ENCODE measurements at places on chromosomes 13 and 19.

DNA sequence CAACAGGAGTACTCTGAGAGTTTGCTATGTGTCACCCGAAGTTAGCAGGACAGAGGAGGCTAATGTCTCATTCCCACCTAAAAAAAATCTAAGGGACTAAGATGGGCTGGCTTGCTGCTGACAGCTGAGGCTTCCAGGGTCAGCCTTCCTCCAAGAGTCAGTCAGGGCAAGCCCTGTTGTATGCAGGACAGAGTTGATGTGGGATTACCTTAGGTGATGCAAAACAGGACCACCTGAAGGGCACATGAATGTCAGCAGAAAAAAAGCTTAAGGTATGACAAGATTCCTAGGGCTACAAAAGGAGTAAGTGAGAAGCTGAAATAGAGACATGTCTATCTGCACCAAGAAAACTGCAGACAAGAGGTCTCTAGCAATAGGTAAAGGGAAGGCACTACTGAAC lies 151.5 kb downstream of the NHLRC3 start:
- no peak for DNase-seq

DNA sequence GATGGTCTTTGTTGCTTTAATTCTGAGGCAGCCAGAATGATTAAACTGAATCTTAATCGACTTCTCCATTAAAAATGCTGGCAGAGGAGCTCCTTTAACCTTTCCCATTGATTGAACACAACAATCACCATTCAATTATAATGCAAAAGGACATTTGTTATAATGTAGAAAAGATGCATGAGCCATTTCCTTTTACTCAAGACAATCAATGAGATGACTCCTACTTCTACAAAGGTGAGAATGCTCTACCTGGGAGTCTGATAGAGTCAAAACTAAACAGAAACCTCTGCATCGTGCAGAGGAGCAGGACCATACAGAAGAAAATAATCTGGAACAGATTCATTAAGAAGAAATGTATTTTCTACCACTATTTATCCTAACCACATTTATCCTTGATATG lies 253.6 kb upstream of the DACH1 start:
- no peak for DNase-seq

DNA sequence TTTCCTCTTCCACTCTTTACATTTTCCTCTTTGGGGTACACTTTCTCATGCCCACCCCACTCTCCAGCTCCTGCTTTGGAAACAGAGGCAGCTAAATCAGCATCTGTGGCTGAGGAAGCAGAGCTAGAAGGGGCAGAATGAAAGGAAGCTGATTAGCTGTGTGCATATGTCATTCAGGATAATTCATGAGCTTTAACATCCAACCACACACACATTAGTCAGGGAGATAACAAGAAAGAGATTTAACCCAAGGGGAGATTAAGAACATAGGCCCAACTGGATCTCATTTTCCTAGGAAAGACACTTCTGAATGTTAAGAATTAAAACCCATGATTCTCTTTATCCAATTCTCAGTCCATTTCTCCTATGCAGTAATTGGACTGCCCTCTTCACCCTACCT lies 405.5 kb downstream of the TBC1D4 start:
- DNase-seq: no peak

- no peak for DNase-seq
Observed at GRCh38 chr13:109412283-109412901, 374.0 kb downstream of the IRS2 start.

DNA sequence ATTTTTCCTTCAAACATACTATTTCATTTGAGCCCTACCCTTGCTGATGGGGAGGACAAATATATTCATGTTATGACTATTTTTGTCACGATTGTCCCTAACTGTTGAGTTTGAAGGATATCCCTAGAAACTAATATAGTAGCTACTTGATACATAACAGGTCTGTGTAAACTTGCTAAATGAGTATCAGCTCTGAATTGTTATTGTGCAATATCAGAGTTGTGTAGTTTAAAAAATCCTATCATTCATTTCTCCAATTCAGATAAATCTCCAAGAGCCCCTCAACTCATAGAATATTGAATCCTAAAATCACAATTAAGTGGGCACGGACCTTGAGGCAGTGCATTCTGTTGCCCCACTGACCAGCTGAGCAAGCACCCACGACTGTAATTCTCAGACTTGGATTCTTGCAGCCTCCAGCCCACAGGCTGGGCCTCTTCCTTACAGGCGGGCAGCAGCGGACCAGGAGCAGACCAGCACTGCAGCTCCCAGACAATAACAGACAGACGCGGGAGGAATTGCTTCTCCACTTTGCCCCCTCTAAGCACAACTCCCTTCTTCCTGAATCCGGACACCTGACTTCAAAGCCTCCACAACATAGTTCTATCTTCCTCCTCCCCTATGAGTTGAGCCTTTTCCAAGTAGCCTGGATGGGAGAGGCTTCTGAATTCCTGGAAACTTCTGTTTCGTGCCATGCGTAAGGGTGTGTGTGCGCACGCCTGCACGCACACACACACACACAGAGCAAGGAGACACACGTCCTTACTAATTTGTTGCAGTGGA lies 337.6 kb upstream of the ARGLU1 start:
- DNase-seq: no peak

- DNase-seq: no peak
Observed at GRCh38 chr13:43805681-43806128, 18.9 kb upstream of the ENOX1 start.

GRCh38 chr19:4997297-4997696 lies 28.4 kb downstream of the KDM4B start:
- DNase-seq: no peak

DNA sequence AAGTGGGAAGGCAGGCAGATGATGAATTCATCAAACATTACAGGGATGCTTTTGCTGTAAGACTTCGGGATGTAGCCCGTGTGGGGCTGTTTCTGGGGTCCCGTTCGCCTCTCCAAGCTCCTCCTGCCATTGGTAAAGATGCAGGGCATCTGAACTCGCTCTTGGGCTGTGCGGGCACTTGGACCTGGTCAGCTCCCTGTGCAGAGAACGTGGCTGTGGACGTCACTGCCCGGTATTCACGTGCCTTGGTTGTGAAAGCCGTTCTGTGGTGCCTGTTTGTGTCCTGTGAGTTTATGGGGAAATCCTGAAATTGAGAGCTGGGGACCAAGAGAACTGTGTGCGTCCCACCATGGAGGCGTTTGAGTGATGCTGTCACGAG lies 5.4 kb downstream of the TFDP1 start:
- peak; percentile 75 for DNase-seq

DNA sequence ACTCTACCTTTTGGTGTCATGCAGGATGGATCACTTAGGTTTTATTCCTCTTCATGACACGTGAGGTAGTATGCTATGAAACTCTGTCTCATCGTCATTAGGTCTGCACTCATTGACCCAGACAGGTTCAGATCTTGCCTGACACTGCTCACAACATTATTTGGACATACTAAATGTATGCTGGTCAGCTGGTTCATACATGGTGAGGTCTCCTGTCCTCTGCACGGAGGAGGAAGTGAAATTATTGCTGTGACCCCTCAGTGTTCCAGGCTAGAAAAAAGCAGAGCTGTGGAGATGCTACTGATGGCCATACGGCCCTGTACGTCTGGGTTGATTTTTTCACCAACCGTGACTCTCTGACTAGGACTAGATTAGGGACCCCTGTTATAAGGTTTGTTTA lies 35.8 kb downstream of the LATS2 start:
- DNase-seq: no peak

GRCh38 chr19:769616-770015 lies 18.7 kb downstream of the MISP start:
- DNase-seq: no peak

GRCh38 chr19:16309643-16310042 lies 15.0 kb upstream of the KLF2 start:
- DNase-seq: no peak

- DNase-seq: no peak
Observed at GRCh38 chr13:104286566-104287290, 1220.5 kb upstream of the SLC10A2 start.

- DNase-seq: no peak
Observed at GRCh38 chr13:28110414-28110813, 10.0 kb upstream of the FLT3 start.

DNA sequence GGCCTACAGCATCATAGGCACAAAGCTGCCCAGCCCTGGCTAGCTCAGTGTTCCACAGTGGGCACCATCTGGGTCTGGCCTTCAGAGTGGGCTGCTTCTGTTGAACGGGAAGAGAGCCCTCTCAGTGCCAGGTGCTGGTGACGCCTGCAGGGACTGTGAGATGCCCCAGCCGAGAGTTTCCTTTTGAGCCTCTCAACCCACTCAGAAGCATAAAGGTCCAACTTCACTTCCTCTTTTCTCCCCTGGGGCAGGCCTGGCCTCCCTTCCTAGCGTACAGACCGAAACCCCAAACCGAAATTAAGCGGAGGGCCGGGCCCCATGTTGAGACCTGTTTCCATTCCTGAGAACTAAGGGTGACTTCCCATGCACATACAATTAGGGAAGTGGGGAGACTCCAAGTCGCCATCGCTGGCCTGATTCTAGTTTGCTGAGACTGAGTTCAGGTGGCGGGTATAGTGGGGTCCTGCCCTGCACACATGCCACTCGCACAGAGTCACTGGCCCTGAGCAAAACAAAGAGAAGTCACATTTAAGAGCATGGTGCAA lies 6.9 kb downstream of the RAB8A start:
- no peak for DNase-seq

DNA sequence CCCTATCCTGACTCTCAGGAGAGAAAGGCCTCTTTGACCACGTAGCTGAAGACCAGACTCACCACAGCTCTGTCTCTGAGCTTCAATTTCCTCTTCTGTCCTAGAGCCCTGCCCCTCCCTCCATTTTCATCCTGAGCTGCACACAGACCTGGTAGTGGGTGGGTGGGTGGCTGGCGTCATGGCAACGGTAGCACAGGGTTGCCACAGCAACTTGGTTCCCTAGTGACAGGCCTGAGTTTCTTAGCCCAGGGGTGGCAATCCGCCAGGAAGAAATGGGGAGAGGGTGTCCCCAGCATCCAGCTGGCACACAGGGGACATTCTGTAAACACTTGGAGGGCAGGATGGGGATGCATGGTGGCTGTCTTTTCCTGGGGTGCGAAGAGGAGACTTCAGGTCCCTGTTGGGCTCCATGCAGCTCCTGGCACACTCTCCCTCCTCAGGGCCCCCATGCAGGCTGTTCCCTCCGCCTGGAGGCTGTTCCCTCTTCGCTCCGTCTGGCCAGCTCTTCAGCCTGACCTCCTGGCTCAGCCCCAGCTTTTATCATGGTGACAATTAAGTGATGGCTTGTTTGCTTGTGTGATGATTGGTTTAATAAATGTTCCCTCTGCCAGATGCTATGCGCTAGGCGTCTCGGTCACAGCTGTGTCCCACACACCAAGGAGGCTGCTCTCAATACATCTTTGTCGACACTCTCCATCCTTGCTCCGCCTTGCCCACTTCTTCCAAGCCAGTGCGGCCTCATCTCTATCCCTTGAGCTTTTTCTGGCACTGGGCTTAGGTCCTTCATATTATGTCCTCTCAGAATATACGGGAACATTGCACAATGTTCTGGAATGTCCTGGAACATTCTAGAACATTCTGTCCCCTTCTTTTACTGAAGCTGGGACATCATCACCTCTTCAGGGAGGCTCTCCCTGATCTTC lies 7.4 kb upstream of the KLHL26 start:
- DNase-seq: no peak

GRCh38 chr19:47613165-47614020 lies 4.5 kb downstream of the BICRA start:
- peak; percentile 86 for DNase-seq

DNA sequence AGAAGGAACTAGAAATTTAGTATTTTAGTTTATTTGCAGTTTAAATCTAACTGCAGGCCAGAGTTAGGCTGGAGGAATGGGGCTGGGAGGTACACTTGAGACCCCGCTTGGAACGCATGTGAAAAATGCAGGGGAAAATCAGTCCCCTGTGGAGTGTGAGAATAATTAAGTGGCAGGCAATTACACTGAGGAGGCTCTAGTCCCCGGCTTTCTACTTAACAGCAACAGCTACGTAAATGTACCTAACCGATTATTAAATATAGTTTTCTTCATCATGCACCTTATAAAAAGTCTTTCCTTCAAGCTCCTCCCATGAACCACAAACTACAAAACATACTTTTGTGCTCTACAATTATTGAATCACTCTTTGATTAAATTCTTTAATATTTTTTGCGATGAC lies 804 bp downstream of the ZNF708 start:
- DNase-seq: no peak

- no peak for DNase-seq
Observed at GRCh38 chr13:98536729-98537128, 40.2 kb downstream of the STK24 start.

GRCh38 chr19:19460258-19460731 lies 54.8 kb downstream of the GATAD2A start:
- no peak for DNase-seq

DNA sequence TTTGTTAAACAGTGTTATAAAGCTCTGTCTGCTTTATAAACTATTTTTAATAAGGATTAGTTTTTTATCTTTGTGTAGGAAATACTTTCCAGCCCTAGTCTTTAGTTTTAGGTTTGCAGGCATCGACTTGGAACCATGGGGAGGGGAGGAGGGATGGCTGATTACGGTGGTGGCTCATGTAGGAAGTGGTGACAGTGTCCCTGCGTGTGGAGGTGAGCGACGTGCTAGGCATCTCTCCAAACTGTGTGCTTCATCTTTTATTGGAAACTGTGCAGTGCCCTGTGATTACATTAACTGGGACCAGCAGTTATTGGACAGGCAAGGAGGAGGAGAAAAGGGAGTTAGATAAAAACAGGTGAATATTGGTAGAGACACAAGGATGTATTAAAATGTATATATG lies 203.8 kb downstream of the ATP8A2 start:
- DNase-seq: no peak

DNA sequence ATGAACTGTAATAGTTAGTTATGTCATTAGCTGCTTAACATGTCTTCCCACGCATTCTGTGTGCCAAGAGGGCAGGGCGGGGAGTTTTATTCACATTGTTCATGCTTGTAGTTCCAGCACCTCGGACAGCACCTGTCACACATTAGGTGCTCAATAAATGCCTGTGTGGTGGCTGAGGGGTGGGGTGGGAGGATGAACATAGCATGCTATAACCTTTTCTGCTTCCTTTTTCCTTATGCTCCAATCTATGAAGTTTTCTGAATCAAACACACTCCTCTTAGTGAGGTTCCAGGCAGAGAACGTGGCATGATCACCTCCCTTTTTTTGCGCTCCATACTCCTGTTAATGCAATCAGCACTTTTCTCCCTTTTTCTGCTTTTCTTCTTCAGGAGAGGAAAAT lies 15.8 kb upstream of the PTPRS start:
- no peak for DNase-seq

- DNase-seq: no peak
Observed at GRCh38 chr13:20822406-20822805, 48.6 kb upstream of the EEF1AKMT1 start.

- DNase-seq: no peak
Observed at GRCh38 chr13:107712145-107712860, 503.0 kb downstream of the LIG4 start.

- no peak for DNase-seq
Observed at GRCh38 chr19:33734913-33735312, 61.8 kb upstream of the KCTD15 start.

DNA sequence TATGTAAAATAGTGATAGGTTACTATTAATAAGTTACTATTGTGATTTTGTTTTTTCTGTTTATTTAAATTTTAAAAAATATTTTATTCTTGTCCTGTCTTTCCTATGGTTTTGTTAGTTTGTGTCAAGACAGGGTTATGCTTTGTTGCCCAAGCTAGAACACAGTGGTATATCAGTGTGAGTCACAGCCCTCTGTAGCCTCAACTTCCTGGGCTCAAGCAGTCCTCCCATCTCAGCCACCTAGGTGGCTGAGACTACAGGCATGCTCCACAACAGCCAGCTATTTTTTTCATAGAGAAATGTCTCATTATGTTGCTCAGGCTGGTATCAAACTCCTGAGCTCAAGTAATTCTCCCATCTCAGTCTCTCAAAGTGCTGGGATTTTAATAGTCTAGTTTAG lies 99.5 kb downstream of the ZNF675 start:
- no peak for DNase-seq

- DNase-seq: no peak
Observed at GRCh38 chr19:30254158-30254557, 118.0 kb upstream of the ZNF536 start.

Data from osteocyte (in vitro differentiated cells).